ENCODE measurements at places on chromosomes 5 and 9. TPM values are rescaled to one million over a fixed set of nuclear protein-coding genes. Genes with fewer than 3 reads are reported as not detected.
A peak's percentile ranks its signal among the peaks of the same experiment; 100 is the strongest.

DNA sequence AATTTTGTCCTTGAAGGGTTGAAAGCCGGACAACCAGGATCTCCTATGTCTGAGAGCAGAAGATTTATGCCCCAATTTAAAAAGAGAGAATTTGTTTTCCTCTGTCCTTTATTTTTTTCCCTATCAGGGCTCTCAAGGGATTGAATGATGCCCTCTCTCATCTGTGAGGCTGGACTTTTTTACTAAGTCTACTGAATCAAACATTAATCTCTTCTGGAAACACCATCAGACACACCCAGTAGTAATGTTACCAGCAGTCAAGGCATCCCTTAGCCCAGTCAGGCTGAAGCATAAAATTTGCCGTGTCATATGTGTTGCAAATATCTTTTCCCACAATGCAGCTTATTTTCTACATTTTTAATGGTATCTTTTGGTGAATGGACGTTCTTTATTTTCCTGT, 1497.9 kb downstream of the MAT2B start:
- no peak for DNase-seq

- DNase-seq = no peak
Measured at GRCh38 chr5:68318955-68319705, 103.6 kb downstream of the PIK3R1 start.

GRCh38 chr5:119071561-119071995, 691 bp downstream of the DMXL1 start:
- DNase-seq = no peak

DNA sequence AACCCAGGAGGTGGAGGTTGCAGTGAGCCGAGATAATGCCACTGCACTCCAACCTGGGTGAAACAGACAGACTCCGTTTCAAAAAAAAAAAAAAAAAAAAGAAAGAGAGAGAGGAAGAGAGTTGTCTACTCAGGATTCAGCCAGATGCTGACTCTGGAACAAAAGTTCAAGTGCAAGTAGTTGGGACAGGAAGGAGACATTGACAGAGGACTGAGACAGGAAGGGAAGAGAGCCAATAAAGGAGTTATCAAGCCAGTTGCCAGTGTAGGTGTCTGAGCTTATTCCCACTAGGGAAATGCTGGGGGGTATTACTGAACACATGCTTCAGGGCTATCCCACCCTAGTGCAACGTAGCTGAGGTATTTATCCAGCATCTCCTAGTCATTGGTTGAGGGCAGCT, 147.7 kb upstream of the SLC1A3 start:
- DNase-seq = no peak

- no peak for DNase-seq
Measured at GRCh38 chr9:18429070-18429469, 44.9 kb upstream of the ADAMTSL1 start.

DNA sequence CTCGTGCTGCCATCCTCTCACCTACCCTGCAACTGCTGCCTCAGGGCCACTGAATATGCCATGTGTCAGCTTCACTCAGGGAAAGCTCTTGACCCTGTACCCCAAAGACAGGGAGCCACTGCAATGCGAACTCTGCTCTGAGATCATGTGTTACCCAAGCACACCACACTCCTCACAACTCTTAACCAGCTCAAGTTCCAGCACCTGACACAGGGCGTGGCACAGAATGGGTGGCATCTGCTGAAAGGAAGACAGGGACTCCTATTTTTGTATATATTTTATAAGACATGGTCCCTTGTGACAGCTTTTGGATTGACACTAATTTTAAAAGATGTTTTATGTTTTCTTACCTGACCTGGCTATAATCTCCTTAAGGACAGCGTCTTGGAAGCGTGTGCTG, 10.7 kb downstream of the PHYKPL start:
- no peak for DNase-seq

- peak; percentile 91 for DNase-seq
Measured at GRCh38 chr5:124132843-124133242, 613.6 kb downstream of the ZNF608 start.

DNA sequence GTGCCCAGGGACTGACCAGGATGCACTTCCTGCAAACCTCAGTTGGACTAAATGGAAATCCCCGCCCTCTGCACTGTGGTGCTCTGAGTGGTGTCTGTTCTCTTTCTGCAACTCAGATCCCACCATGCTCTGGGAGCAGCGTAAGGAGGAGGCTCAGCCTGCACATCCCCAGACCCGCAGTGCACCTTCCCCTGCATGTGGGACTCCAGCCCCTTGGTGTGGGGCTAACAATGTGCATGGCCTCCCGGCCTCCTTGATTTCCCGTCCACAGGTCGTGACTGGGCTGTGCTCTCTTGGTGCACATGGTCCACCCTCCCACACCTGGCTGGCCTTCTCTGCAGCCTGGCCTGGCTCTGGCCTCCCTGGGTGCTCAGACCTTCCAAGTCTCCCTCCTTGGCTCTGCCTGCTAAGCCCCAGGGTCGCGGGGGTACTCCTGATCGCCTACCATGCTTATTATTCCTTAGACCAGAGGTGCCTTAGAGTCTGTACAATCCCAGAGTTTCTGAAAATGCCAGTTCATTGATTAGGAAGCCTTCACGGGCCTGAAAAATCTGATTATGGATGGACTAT, 397.5 kb downstream of the IRX2 start:
- no peak for DNase-seq

DNA sequence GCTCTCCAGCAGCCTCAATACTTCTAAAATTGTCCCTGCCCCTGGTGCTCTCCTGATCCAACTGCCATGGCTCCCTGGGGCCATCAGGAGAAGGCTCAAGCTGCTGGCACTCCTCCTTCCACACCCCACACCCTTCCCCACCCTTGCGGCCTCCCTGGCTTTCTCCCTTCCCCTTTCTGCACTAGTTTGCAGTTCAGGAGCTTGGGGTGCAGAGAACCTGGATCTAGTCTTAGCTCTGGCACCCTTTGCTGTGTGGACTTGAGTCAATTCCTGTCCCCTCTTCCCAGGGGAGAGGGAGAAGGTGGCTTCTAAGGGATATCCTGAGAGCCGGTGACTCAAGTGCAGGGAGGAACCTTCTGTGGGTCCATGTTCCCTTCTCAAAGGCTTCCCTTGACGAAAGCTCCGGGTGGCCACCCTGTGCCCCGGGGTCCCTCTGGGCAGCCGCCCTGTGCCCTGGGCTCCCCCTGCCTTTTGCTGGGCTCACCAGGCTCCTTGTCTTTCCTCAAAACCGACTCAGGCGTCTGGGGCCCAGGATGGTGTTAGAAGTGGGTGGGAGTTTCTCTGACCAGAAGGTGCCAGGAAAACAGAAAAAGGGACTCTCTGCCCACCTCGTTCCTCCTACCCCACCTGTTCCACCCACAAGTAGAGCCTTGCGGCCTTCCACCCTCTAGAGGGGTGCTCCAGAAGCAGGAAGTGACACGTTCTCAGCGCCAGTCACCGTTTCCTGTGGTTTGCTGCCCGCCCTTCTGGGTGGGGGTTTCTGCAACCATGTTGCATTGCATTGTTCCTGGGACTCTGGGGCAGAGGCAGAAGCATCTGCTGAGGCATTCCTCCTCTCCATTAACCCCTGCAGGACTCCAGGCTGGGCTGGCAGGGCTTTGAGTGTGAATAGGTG, 15.0 kb downstream of the GLIPR2 start:
- DNase-seq = no peak

GRCh38 chr5:15835514-15835913, 335.5 kb downstream of the FBXL7 start:
- no peak for DNase-seq

DNA sequence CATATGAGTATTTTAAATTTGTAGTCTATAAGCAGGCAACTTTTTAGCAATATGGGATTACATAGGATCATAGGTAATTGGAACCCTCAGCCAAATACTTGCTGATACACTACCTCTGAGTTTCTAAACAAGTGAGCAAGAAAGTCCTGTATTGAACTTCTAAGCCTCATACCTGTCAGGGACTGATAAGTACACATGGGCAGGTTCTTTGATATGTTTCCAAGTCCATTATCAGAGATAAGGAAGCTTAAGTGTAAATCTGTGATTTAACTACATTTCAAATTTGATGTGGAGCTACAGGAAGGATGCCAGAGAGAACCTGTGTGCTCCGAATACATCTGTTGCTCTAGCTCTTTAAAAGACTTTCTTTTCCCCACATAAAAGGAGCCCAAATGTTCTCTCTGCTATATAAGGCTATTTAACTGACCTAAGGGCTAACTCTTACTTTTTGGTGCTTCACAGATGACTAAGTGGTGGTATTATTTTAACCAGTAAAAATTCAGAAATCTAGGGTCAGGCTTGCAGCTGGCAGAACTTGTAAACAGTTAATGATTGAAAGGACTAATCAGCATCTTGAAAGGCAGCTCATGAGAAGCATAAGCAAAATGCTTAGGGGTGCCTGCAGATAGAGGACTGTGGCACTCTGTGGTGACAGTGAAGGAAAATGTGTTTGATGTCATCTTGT, 228.6 kb downstream of the NR3C1 start:
- no peak for DNase-seq

- DNase-seq = peak; percentile 4
Measured at GRCh38 chr5:117143406-117143805, 568.8 kb upstream of the SEMA6A start.

DNA sequence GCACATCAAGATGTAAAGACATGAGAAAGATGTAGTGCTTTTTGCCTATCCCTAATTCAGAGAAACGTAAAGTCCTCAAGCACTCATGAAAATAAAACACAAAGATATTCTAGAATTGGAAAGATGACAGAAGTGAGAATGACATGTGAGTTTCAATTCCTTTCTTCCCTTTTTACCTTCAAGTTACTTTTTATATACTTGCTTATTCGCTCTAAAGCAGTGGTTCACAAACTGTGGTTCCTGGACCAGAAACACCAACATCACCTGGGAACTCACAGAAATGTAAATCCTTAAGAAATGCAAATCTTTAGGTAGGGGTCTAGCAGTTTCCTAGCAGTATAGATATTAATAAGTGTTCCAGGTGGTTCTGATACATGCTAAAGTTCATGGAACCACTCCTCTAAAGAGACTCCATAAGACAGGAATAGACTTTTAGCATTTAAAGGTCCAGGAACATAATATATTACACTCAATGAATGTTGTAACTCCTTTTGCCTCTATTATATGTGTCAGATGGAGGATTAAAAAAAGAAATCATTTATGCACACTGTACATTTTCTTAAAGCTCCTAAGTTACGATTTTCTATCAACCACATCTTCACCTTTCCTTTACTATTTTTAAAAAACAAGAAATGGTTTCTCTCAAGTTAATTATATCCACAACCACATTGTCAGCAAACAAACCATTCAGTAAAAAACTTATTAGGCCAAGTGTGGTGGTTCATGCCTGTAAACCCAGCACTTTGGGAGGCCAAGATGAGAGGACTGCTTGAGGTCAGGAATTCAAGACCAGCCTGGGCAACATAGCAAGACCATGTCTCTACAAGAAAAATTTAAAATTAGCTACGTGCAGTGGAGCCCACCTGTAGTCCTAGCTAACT, 39.9 kb downstream of the ERP44 start:
- no peak for DNase-seq

DNA sequence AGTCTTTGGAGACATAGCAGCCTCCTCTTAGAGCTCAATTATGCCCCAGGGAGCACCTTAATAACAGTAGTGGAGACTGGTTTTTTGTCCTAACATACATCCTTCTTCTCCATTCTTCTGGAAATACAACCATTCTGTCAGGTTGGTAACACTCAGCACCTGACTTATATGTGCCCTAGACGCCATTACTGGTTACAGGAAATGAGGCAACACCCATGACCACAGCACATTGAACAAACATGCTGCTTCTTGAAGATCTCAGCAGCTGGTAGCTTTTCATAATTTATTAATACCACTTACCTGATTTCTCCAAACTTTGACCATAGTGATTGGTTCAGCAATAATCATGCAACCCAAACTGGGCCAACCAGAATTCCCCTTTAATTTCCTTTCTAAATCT, 25.1 kb upstream of the TRPM3 start:
- DNase-seq = peak; percentile 23

Gene AK8
- total RNA-seq = 0.14 TPM

Gene C1QTNF3
- total RNA-seq = 0.41 TPM

Gene RAB14
- total RNA-seq = 46.3 TPM

Gene CLINT1
- 71.6 TPM for total RNA-seq

Gene ANKRD18B
- total RNA-seq = 10.9 TPM

Gene UGT3A2
- total RNA-seq = 0.27 TPM
